Colonic mucosa (tissue), 4 donors: ENCODE measurements at places on chromosomes 12 and 14. TPM values are rescaled to one million over a fixed set of nuclear protein-coding genes. Genes with fewer than 3 reads are reported as not detected.

GRCh38 chr12:58757422-58757821 is 162.9 kb downstream of the LRIG3 start:
- no peak for DNase-seq

C14orf180 gene
- total RNA-seq, result 0.13 TPM

DNA sequence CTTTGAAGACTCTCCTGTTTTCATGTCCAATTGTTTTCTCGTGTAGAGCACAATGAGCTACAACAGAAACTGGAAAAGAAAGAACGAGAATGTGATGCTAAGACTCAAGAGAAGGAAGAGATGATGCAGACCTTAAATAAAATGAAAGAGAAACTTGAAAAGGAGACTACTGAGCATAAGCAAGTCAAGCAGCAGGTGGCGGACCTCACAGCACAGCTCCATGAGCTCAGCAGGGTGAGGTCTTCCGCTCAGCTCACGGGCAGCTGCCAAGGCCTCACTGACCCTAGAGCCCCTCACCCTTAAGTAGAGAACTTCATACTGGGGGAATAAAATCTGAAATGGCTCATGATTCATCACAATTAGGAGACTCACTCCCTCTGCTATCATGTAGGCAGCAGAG is 134.7 kb downstream of the GPR135 start:
- DNase-seq, result no peak

DNA sequence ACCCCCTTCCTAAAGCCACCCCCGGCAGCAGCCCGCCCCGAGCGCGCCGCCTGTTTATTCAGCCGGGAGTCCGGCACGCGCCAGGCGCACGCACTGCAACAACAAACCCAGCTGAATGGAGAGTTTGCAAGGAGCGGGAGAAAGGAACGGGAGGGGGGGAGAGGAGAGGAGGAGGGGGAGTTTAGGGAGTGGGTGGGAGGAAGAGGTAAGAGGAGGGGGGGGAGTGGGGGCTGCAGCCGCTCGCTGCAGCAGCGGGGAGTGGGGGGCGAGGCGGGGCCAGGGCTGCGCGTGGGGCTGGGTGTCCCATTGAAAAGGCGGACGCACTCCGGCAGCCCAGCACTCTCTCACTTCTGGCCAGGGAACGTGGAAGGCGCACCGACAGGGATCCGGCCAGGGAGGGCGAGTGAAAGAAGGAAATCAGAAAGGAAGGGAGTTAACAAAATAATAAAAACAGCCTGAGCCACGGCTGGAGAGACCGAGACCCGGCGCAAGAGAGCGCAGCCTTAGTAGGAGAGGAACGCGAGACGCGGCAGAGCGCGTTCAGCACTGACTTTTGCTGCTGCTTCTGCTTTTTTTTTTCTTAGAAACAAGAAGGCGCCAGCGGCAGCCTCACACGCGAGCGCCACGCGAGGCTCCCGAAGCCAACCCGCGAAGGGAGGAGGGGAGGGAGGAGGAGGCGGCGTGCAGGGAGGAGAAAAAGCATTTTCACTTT is at the start of gene ASCL1:
TSS of gene ASCL1 (plus strand) at position 336 of the 712 bp plus-strand sequence. CDS start 571 bp downstream, outside the sequence.
- DNase-seq, result no peak

ADAMTS20 gene
- not detected for total RNA-seq

DNA sequence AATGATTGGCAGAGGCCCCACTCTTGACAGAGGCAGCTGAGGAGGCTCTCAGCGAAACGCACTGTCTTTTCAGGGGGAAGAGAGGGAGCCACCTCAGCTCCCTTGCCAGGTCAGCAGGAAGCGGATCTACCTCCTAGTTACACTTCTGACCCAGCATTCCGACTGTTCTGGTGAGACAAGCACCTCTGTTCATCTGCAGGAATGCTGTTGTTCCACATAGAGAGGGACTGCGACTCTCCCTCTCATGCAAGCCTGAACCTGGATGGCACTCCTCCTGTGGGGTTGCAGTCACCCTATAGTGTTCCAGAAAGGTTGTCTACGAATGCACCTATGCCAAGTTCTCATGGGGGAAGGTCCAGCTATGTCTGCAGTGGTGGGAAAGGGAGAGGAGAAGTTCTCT is 37.1 kb upstream of the AEBP2 start:
- no peak for DNase-seq

GRCh38 chr12:26696613-26697092 is 136.3 kb downstream of the ITPR2 start:
- DNase-seq, result no peak

- DNase-seq, result peak; percentile 75
Observed at GRCh38 chr12:14716848-14717444, 20.5 kb upstream of the GUCY2C start.

- no peak for DNase-seq
Observed at GRCh38 chr12:117352883-117353282, 8.5 kb downstream of the NOS1 start.
